ENCODE measurements at places on chromosomes 12 and 14.

GRCh38 chr12:79000501-79000900 is 135.9 kb downstream of the SYT1 start:
- DNase-seq: no peak

GRCh38 chr12:47216150-47216677 is 136.5 kb upstream of the AMIGO2 start:
- peak; percentile 97 for DNase-seq

DNA sequence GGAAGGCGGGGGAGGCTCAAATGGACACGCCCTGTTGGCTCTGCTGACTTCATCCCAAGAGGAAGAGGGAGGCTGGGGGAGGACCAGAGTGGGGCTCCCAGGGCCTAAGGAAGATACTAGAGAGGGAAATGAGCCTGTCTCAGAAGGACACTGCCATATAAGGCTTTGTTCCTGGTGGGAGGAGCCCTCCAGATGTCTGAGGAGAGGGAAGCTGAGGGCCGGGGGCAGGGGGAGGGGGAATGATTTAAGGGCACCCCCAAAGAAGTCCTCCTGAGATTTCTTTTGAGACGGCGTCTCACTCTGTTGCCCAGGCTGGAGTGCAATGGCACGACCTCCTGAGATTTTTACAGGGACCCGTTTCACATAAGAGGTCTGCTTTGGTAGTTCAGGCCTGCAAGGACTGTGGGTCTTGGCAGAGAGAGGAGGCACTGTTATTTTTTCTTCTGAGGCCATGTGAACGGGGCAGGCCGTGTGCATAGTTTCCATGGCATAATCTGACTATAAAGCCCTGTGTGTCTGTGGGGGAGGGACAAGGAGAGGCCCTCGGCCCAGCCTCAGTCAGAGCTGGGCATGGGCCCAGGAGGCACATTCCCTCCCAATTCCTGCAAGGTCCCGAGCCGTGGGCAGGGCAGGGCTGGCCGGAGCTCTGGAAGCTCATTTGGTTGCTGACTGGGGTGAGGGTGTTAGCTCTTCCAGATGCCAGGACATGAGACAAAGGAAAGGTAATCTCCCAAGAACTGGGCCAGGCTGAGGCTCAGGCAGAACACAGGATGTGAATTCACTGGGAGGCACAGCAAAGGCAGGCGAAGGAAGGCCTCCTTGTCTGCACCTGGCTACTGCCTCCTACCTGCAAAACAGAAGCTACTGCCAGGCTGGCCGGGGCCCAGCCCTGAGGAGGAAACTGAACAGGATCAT is 22.2 kb upstream of the PLEKHG3 start:
- no peak for DNase-seq

DNA sequence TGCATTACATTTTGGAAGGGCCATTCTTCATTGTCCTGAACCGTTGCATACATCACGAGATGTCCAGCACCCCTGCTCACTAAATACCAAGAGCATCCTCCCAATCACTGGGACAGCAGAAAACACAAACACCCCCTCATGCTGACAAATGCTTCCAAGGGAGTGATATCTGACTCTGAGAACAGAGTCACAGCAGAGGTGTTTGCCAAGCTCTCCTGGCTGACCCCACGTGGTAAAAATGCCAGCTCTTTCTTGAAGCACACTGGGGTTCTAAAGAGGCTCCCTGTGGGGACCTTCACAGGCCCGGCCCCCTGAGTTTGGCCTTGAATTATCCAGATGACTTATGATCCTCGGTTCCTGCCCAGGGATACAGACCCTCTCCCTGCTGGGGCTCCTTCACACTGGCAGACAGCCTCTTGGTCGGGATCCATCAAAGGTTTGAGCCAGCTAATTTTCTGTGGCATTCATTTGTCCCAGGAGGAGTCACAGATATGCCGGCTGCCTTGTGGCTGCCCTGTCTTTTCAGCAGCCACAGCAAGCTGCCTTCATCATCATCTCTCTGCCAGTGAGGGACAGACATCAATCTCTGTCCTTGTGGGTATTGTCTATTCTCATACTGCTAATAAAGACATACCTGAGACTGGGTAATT is 43.1 kb upstream of the PSMC1 start:
- no peak for DNase-seq

- no peak for DNase-seq
Measured at GRCh38 chr12:79982086-79983062, 47.5 kb upstream of the PPP1R12A start.

DNA sequence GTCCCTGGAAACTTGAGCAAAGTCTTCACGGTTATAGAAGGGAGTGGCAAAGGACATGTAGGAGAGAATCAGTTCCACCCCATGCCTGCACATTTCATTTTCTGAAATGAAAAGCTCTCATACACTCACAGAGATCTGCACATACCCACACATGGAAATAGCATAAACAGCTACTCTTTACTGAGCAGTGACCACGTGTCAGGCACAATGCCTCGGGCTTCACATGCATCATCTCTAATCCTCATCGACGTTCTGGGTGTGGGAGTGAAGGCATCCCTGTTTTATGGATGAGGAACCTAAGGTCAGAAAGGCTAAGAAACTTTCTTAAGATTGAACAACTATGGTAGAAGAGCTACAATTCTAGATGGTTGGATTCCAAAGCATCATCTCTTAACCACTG is 198.8 kb downstream of the DAD1 start:
- no peak for DNase-seq

DNA sequence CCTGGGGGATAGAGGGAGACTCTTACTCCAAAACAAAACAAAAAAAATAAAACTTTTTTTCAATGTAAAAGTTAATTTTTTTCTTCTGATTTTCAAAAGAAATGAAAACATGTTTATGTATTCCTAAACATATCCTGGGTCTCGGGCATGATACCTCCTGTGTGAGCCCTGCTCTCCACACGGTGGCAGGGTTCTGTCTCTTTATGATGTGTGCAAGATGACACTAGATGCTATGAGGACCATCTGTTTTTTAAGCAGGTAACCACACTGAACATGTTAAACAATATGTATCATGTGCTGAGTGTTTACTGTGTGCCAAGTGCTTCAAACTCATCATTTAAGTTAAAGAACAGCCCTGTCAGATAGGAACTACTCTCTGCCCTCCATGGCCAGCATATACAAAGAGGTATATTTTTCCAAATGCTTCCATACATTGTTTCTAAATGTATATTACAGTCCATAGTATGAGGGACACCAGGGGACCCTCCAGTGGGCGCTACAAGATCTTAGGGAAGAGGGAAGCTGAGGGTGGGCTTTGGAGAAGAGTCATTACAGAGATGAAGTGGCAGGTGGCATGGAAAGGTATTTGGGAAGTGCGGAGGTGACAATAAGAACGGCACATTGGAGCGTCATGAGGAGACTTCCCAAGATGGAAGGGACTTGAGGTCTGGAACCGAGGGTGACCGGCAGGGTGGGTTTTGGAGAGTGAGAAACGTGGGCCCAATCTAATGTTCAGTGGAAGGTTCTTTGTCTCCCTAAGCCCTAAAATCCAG is 28.5 kb downstream of the FOS start:
- DNase-seq: no peak

- DNase-seq: no peak
Measured at GRCh38 chr14:57714487-57714931, 151.4 kb downstream of the SLC35F4 start.

DNA sequence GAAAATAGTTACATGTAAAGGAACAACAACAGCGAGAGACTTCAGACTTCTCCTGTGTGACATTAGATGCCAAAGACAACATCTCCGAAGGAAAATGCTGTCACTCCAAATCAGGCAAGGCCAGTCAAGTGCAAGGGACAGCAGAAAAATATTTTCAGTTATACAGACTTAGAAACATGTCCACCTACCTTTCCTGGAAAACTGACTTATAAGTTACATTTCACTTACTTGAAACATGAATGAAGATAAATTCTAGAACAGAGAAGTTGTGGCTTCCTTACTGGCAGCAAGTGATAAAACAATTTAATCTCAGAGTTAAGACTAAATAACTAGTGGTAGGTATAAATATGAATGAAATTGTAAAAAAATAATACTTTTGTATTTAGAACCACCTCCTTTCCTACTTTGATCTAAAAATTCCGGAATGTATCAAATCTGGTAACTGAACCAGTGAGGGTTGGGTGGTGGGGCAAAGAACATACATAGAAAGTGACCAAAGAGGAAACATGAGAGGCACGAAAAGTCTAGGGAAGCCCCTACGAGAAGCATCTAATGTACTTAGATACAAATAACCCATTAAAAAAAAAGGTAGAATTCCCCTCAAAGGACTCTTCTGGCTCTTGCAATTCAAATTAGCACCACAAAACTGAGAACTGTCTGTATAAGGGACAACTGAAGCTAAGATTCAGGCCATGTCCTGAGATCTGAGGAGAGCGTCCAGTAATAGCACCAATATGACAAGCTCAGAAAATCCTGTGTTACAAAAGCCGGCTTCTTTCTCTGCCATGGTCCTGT is 21.2 kb downstream of the MTHFD1 start:
- DNase-seq: no peak

- no peak for DNase-seq
Measured at GRCh38 chr12:9872162-9872561, 3.0 kb upstream of the CLEC2B start.

- no peak for DNase-seq
Measured at GRCh38 chr12:103813949-103814348, 27.1 kb downstream of the NT5DC3 start.

DNA sequence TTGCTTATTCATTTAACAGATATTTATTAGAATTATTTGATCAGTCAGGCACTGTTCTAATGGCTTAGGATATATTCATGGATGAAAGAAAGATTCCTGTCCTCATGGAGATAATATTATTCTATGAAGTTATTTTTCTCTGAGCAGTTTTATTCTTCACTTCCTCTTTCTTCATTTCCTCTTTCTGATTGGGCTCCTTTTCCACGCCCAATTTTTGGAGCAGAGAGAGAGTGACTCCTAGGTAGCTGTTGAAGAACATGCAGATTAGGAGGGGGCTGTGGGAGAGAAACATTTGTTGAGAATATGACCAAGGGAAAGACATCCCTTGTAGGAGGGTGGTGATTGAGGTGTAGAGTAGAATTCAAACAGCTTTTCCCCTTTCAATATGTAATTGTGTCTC is 6.0 kb upstream of the YARS2 start:
- DNase-seq: no peak

GRCh38 chr14:55458800-55459515 is 18.5 kb upstream of the TBPL2 start:
- DNase-seq: no peak

DNA sequence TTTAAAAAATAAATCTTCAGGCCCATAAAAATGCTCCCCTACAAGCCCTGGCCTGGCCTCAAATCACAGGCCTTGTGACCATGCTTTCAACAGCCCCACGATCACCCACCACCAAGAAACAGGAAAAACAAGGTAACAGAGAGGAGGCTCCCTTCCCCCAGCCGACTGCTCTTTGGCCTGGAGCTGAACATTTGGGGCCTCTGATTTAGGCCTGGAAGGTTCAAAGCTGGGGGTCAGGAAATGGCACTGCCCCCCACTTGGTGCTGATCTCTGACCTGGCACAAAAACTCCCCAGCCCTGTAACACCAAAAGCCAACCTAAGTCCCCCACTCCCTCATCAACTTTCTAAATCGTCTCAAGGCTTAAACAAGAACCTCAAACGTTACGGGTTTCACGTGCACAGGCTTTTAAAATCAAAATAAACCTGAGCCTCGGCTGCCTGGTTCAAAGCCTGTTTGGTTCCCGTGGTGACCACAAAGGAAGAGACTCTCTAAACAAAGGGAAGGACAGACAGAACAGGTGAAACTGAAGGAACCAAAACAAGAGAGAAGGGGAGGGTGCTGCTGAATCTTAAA is 9.0 kb downstream of the ACTN1 start:
- DNase-seq: no peak

GRCh38 chr12:54432815-54433164 is 13.7 kb upstream of the ITGA5 start:
- no peak for DNase-seq

GRCh38 chr12:106586803-106587684 is 4.2 kb downstream of the RFX4 start:
- no peak for DNase-seq

Data from T-helper 1 cell (primary cell).